ENCODE measurements at places on chromosomes 3 and 15. TPM values are rescaled to one million over a fixed set of nuclear protein-coding genes. Genes with fewer than 3 reads are reported as not detected.
A peak's percentile ranks its signal among the peaks of the same experiment; 100 is the strongest.

ARL13B gene
- total RNA-seq, result 6.1 TPM

C3orf62 gene
- total RNA-seq, result 3.0 TPM

SLC26A6 gene
- 15.1 TPM for total RNA-seq

GRCh38 chr3:94210256-94210655 lies 147.4 kb downstream of the NSUN3 start:
- H3K4me3 ChIP-seq, result no peak overlapping the region
- no peak for DNase-seq
- no peaks in the 10 kb centered on the region for H3K36me3 ChIP-seq
- H3K27me3 ChIP-seq, result peaks cover 5% of the 10 kb centered on the region
- no peak overlapping the region for H3K27ac ChIP-seq
- no peaks in the 10 kb centered on the region for H3K4me1 ChIP-seq

DNA sequence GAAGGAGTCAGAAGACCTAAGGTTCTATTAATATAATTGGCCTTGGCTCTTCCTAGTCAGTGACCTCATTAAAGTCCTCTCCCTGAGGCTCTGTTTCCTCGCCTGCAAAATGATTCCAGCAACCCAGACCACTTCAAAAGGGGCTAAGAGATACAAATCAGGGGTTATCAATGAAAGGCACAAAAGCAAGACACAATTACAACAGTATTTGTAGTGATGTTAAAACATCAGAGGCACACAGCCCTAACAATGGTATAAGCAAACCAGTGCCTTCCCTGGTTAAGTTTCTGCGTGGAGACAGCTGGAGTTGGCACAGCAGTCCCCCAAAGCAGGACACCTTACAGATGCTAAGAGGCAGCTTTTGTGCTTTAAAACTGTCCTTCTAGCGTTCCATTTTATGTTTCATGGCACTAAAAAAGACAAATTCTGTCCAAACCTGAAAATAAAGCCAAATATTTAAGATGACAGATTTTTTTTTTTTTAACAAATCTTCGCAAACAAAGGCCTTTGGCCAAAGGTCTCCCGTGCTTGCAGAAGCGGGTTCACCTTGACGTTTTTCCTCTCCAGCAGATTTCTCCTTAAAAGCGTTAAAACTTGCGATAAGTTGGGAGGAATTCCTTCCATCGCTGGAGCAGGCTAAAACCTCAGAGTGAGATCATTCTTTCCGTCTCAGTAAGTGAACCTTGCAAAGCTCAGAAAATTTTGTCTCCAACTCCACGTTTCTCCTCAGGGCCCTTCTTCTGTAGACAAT lies 999 bp downstream of the ZNF280D start:
- peak overlapping the region; percentile 100 for H3K27ac ChIP-seq
- peaks cover 22% of the 10 kb centered on the region for H3K36me3 ChIP-seq
- no peaks in the 10 kb centered on the region for H3K27me3 ChIP-seq
- H3K4me1 ChIP-seq, result peaks cover 34% of the 10 kb centered on the region
- peak overlapping the region; percentile 99 for H3K4me3 ChIP-seq
- peak; percentile 20 for DNase-seq

- no peak overlapping the region for H3K4me3 ChIP-seq
- DNase-seq, result no peak
- H3K4me1 ChIP-seq, result peaks cover 11% of the 10 kb centered on the region
- H3K27ac ChIP-seq, result no peak overlapping the region
These were observed 30.2 kb downstream of the TSPAN3 start for GRCh38 chr15:77040673-77041072.

- H3K27me3 ChIP-seq, result peaks cover 14% of the 10 kb centered on the region
- no peak overlapping the region for H3K4me3 ChIP-seq
- H3K27ac ChIP-seq, result no peak overlapping the region
- peaks cover 8% of the 10 kb centered on the region for H3K4me1 ChIP-seq
These were observed 32.7 kb upstream of the ZFAND6 start for GRCh38 chr15:80026754-80027153.

DNA sequence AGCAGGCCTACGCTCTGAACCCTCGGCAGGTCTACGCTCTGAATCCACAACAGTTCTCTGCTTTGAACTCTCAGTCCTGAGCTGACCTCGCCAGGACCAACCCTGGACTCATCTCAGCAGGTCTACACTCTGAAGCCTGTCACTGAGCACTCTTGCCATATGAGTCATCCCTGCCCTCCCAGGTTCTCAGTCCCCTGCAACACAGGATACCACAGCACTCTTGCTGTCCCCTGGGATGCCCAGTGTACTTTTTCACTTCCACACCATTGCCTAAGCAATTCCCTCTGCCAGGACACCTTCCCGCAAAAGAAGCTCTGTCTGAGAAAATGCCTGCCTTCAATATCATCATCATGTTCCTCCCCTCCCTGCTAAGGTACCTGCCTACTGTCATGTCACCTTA lies 42.0 kb downstream of the NUP210 start:
- H3K27me3 ChIP-seq, result peaks cover 6% of the 10 kb centered on the region
- no peaks in the 10 kb centered on the region for H3K36me3 ChIP-seq
- DNase-seq, result no peak
- H3K4me1 ChIP-seq, result peaks cover 46% of the 10 kb centered on the region
- no peak overlapping the region for H3K4me3 ChIP-seq
- 0 out of 2 replicates have a peak overlapping the region, but pooled peaks have one; percentile 8 for H3K27ac ChIP-seq

DNA sequence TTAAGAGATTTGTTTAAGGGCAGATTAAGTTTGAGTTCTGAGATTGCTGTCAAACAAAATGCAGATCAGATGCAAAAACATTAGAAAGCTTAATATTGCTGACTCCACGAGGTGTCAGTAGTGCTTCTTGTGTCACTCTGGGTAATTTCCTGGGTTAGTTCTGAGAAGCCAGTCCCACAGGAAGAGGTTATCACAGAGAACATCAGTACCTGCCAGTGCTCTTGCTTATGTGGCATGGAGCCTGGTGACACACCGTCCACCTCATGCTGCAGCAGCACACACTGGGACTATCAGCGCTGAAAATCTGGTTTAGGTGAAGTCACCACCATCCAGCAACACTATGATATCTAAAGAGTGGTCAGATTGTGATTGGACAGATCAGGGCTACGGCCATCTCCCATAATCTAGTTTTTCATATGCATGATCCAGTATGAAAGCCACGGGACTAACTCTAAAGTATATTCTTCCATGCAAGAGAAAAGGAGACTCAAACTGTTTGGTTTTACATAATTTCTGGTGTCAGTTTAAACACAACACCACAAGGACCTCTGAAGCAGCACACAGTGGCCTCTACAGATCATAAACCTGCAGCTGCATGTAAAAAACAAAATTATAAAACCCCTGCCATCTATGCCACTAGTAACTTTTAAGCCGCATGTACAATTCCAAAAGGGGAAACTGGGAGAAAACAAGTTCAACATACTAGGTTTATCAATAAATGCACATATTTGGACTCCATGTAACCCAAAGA lies 36.1 kb upstream of the MYO5C start:
- H3K4me3 ChIP-seq, result no peak overlapping the region
- H3K27ac ChIP-seq, result peak overlapping the region; percentile 36
- DNase-seq, result peak; percentile 55
- H3K27me3 ChIP-seq, result no peaks in the 10 kb centered on the region
- peaks cover 57% of the 10 kb centered on the region for H3K4me1 ChIP-seq

- no peaks in the 10 kb centered on the region for H3K27me3 ChIP-seq
- no peak overlapping the region for H3K4me3 ChIP-seq
- H3K27ac ChIP-seq, result no peak overlapping the region
These were observed 219.8 kb downstream of the ROBO2 start for GRCh38 chr3:77259694-77260093.

- H3K4me3 ChIP-seq, result no peak overlapping the region
- H3K27me3 ChIP-seq, result no peaks in the 10 kb centered on the region
- H3K4me1 ChIP-seq, result peaks cover 58% of the 10 kb centered on the region
- no peak for DNase-seq
- H3K27ac ChIP-seq, result no peak overlapping the region
- peaks cover 21% of the 10 kb centered on the region for H3K36me3 ChIP-seq
These were observed 105.7 kb downstream of the DPH6 start for GRCh38 chr15:35440265-35440664.

- H3K36me3 ChIP-seq, result peaks cover 60% of the 10 kb centered on the region
- H3K27ac ChIP-seq, result peak overlapping the region; percentile 53
- DNase-seq, result no peak
- H3K27me3 ChIP-seq, result peaks cover 6% of the 10 kb centered on the region
These were observed 4.2 kb downstream of the MFGE8 start for GRCh38 chr15:88908697-88909621.

DNA sequence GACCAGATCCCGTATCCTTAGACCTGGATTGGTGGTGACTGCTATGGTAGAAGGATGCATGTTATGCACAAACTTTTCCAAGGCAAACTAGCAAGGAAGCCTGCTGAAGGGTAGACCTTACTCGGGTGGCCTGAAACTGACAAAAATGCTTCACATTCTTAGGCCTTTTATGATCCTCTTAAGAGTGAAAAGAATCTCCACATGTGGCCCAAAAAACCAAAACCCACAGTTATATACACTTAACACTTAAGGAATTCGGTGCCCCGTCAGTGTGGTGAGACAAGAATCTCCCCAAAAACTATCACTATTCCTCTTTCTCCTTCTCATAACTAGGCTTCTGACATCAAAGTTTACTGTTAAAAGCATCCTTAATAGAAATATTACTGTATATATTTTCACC lies 130.1 kb upstream of the SOX2 start:
- H3K27ac ChIP-seq, result no peak overlapping the region
- DNase-seq, result no peak
- no peak overlapping the region for H3K4me3 ChIP-seq
- no peaks in the 10 kb centered on the region for H3K4me1 ChIP-seq
- no peaks in the 10 kb centered on the region for H3K27me3 ChIP-seq

DNA sequence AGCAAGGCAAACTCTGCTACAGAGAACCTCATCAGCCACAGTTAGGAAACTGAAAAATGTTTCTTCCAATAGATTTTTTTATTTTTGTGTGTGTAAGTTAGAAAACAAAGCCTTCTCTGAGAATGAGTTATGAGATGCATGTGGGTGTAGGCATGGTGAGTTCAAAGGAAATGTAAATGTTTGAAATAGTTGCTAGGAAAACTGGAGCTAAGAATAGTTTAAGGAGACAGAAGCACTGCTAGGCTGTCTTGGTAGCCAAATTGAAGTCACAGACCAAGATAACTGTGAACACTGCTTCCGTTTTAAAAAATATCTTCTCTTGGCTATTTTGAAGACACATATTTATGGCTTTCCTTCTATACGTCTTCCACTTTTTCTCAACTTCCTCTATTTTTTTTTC lies 1501.2 kb upstream of the CADM2 start:
- H3K36me3 ChIP-seq, result no peaks in the 10 kb centered on the region
- no peaks in the 10 kb centered on the region for H3K27me3 ChIP-seq
- H3K27ac ChIP-seq, result no peak overlapping the region
- no peak for DNase-seq
- no peak overlapping the region for H3K4me3 ChIP-seq

GRCh38 chr3:112124907-112125607 lies 8.0 kb downstream of the GCSAM start:
- peak overlapping the region; percentile 22 for H3K27ac ChIP-seq
- H3K27me3 ChIP-seq, result no peaks in the 10 kb centered on the region
- H3K4me1 ChIP-seq, result peaks cover 41% of the 10 kb centered on the region
- no peak overlapping the region for H3K4me3 ChIP-seq
- DNase-seq, result no peak
